NCI-H226 (cell line): ENCODE measurements at places on chromosomes 1 and 21.

- DNase-seq, result no peak
Measured at GRCh38 chr21:14383596-14384180, 742 bp upstream of the HSPA13 start.

DNA sequence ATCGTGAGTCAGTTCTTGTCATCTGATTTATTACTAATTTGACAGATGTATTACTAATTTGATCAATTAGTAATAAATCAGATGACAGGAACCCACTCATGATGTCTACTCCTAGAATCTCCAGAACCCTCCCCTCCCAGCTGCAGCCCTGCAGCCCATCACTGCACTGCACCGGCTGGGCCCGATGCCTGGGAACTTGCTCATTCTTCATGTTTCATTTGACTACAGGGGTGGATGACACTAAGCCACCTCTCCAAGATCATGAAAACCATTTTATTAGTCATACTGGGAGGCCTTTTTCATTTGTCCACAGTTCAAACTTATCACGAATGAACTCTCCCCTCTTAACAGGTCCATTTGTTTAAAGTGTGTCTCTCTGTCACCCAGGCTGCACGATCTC lies 41.0 kb downstream of the KCNH1 start:
- DNase-seq, result no peak

DNA sequence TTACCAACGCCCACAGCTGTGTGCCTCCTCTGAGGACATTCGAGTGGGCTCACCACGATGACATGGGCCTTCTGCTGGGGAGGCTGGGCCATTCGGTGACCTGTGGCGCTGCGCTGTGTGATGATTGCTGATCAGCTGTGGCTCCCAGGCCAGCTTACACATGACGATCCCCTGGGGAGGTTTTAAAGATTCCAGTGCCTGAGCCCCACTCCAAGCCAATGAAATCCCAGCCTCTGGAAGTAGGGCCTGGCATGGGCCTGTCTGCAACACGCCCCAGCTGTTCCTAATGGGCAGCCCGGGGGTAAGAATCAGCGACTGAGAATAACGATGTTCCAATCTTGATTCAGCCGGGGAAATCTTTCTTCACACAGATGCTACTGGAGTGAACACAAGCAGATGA lies 153.7 kb downstream of the KCNJ6 start:
- DNase-seq, result no peak

GRCh38 chr1:151368393-151369301 lies 3.9 kb downstream of the SELENBP1 start:
- DNase-seq, result no peak

DNA sequence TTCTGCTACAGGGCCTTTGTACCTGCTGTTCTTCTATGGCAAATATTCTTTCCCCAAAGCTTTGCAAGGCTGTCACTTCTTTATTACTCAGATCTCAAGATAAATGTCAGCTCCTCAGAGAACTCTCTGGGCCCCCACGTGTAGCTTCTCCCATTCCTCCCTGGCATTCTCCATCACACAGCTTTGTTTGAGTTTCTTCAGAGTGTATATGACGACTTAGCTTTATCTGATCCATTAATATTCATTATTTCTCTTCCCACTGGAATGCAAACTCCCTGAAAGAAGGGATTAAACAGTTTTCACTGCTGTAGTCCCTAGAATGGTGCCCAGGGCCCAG lies 174.6 kb upstream of the EDN2 start:
- DNase-seq, result no peak

DNA sequence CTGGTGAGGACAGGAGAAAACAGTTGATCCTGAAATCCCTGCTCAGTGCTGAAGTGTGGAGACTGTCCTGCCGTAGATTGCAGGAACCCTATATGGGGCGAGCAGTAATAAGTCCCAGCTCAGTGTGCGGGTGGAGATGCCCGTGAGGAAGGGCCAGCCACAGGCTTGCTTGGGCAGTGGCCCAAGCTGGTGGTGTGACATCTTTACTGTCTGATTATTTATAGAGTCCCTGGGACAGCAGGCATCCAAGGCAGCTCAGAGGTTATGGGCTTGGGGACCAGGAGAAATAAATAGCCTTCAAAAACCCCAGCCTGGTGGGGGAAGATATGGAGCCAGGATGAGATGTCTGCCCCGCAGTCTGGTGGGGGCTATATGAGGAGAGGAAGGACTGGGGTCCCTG lies 170.7 kb upstream of the POU3F1 start:
- DNase-seq, result no peak

- no peak for DNase-seq
Measured at GRCh38 chr1:81477710-81478109, 323.0 kb upstream of the ADGRL2 start.

GRCh38 chr1:87867626-87868025 lies 538.9 kb downstream of the LMO4 start:
- DNase-seq, result peak; percentile 10

DNA sequence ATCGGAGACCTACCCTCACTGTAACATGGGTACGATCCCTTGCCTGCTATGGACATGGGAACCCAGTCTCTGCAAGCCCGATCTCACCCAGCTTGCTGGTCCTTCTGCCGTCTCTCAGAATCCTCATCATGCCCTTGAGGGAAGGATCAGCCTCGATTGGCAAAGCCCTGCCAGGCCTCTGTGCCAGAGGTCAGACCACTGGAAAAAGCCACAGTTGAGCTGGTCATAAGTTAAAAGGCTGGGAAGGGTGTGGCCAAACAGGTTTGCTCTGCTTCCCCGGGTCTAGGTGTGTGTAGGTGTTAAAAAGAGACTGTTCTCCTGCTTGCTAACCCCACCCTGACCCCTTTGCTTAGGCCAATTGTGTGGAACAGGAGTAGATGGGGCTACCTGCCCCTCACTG lies 19.5 kb upstream of the PADI3 start:
- DNase-seq, result no peak
